ENCODE measurements at places on chromosomes 7 and 10.

- DNase-seq, result no peak
These were observed 72.7 kb downstream of the RGS10 start for GRCh38 chr10:119469846-119470245.

GRCh38 chr7:100803398-100804161, 23.7 kb downstream of the EPHB4 start:
- DNase-seq, result peak; percentile 91

DNA sequence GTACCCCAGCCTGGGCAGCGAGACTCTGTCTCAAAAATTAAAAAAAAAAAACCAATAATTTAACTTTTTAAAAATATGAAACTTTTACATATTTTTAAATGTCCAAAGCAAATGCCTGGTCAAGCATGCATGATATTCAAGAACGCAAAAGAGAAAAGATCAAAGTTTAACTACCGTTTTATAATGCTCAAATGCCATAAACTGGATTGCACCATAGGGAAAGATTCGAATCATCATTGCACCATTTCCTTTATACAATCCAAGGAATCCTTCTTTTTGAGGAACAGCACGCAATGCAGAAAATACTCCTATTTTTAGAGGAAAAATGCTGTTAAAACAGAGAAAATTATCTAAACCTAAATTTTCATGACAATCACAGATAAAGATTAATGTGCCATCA, 20.9 kb downstream of the SLC25A16 start:
- no peak for DNase-seq

DNA sequence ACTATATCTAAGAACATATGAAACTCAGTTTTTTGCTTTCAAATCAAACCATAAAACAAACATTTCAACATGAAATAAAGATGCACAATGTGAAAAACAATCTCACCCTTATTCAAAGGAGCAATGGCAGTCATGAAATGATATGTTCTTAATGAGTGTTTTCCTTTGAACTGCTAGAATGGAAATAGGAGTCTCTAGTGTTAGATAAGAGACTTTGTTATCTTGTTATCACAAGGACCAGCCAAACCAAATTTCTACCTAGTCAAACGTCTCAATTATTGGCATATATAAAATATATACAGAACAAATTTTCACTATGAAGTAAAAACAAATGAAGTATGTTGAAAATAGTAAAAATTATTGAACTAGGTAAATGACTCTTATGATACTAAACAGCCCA, 1.2 kb downstream of the VPS41 start:
- no peak for DNase-seq

DNA sequence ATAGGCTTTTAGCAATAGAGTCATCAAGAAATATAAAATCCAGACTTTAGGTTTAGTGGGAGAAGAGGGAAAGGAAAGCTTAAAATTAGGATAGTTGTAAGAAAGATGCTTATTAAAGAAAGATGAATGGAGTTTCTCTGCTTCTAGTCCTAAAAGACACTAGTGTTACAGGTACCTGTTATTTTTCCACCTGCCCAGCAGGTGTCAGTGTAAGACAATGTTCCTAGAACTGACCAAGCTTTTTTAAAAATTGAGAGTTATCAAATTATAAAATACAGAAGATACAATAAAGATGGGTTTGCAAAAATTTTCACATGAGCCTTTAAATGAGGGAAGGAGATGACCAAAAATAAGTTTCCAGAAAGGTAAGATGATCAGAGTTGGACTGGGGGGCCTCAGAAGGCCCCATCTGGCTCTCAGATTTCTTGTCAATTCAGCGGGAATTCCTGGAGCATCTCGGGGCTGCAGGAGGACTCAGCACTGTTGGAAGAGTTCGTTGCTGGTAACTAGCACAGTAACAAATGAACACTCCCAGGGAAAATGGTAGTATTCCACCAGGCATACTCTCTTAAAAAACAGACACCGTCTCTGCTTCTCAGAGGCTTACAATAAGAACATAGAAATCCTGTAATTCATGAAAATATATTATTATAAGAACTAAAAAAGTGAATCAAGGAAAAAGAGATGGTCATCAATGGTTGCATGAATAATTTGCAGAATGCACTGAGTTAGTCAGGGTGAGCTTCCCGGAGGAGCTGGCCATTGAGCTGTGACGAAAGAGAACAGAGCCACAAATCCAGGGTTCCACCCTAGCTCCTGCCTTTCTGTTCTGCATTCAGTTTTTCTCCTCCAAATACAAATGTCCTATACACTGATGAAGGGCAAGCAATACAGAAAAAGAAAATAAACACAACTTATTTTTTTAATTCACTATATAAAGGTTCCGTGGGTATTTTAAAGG, 71.8 kb upstream of the PIK3CG start:
- no peak for DNase-seq

DNA sequence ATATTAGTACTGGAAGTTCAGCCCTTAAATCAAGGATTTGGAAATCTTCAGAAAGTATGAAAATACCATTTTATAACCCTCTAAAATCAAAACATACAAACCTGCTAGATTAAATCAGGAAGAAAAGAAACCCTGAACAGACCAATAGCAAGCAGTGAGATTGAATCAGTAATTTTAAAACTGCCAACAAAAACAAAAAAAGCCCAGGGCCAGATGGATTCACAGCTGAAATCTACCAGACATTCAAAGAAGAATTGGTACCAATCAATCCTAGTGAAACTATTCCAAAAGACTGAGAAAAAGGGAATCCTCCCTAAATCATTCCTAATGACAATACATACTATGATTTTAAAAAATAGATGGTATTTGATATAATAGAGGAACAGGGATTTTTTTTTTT, 70.1 kb downstream of the MCU start:
- no peak for DNase-seq

- no peak for DNase-seq
These were observed 132.3 kb upstream of the ANK3 start for GRCh38 chr10:60521974-60522405.

DNA sequence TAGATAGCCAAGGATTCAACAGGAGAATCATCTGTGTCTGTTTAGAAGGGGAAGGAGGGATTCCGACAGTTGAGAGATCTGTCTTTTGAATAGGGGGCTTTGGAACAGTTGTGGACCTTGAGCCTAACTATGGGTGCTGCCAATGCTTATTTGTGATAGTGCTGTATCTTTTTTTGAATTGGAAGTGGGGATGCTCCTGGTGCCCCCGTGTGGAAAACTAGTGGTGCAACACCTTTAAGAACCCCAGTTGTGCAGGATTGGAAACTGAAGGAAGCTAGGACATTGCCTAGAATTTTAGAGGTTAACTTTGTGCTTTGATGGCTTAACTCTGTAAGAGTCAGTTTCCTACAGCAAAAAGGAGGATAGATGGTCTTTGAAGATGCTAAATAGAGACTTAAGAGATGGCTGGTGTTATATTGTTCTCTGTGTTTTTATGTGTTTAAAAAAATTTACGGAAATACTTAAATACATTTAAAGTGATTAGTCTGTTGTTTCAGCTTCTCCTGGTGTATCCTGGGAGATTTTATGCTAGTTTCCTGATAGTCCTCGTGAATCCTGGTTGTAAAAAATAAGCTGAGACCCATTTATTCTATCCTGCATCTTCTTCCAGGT, 69.3 kb downstream of the AP3M1 start:
- DNase-seq, result no peak

- DNase-seq, result no peak
These were observed 1.3 kb downstream of the ANKRD16 start for GRCh38 chr10:5888351-5888750.

GRCh38 chr7:55113760-55114540, 95.1 kb downstream of the EGFR start:
- DNase-seq, result no peak

DNA sequence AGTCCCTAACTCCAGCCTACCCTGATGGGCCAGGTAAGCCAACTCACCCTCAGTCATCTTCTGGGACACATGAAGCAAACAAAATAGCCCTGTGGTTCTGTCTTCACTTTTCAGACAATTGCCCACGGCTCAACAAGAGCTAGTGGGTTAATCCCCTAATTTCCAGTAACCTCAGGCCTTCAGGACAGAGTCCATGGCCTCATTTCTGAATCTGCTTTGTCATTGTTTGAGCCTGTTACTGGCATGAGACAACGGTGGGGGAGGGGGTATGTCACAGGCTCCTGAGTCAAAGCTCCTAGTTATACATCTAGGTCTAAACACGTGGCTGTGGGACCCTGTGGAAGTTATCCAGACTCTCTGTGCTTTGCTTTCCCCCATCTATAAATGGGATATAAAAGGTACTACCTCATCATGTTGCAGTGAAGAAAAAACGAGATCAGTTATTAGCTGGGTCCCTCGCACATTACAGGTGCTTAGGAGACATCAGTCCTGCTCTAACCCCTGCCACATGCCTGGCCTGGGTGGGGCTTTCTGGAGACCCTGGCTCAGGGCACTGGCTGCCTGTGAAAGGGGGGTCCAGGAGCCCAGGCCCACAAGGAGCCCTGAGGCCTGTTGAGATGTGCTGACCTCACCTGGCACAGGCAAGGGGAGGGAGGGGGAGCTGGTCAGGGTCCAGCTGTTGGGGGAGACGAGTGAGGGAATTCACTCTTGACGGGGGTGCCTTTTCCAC, 16.5 kb downstream of the MAT1A start:
- DNase-seq, result no peak

GRCh38 chr7:143967398-143967797, 12.8 kb downstream of the OR2F1 start:
- DNase-seq, result no peak

GRCh38 chr7:30634193-30634626, 39.5 kb downstream of the GARS1 start:
- no peak for DNase-seq

- DNase-seq, result peak; percentile 95
These were observed at the start of gene PDLIM1 for GRCh38 chr10:95290461-95291364. TSS of gene PDLIM1 (minus strand) at chr10:95291003. CDS start at chr10:95290915, 88 bp downstream.

DNA sequence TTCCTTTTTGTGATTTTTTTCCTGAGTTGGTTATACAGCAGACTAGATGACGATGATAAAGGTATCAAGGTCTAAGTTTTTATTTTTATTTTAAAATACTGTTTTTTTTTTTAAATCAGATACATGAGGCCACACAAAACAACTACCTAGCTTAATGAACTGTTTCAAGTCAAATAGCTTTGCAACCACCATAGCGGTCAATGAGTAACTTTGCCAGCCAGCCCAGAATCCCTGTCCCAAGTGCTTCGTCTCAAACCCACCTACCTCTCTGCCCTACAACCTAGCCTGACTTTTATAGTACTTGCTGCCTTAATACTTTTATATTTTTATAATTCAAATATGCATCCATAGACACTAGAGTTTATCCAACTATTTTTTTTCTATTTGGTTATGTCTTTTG, 676.5 kb downstream of the NRG3 start:
- DNase-seq, result no peak

- DNase-seq, result no peak
These were observed 203.9 kb downstream of the NXPH1 start for GRCh38 chr7:8637322-8637721.

GRCh38 chr7:69791739-69792138, 193.5 kb downstream of the AUTS2 start:
- no peak for DNase-seq

DNA sequence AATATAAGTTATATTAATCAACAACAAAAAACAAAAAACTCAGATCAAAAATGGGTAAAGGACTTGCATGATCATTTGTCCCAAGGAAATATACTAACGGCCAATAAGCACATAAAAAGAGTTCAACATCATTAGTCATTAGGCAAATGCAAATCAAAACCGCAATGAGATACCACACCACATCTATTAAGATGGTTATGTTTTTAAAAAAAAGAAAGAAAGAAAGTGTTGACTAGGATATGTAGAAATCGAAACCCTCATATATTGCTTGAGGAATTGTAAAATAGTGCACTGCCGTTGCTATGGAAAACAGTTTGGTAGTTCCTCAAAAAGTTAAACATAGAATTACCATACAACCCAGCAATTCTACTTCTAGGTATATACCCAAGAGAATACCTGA, 39.4 kb upstream of the CTNNA3 start:
- DNase-seq, result no peak

- DNase-seq, result no peak
These were observed 18.4 kb upstream of the KLF6 start for GRCh38 chr10:3803295-3803926.

DNA sequence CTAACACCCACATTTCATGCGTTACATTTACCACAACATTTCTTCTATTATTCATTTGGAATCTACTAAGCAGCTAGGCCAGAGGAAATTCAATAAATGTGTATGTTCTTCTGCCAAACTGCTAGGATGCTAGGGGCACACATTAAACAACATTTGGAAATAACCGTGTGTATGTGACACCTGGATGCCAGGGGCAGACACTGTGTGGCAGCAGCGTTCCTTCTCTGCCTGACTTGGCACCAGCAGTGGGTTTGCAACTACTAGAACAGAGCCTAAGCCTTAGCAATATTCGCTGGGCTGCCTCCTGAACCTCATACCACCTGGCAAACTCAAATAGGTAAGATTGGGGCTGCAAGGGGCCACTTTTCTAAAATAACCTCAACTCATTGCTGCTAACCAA, 182.1 kb downstream of the CHCHD3 start:
- DNase-seq, result no peak

DNA sequence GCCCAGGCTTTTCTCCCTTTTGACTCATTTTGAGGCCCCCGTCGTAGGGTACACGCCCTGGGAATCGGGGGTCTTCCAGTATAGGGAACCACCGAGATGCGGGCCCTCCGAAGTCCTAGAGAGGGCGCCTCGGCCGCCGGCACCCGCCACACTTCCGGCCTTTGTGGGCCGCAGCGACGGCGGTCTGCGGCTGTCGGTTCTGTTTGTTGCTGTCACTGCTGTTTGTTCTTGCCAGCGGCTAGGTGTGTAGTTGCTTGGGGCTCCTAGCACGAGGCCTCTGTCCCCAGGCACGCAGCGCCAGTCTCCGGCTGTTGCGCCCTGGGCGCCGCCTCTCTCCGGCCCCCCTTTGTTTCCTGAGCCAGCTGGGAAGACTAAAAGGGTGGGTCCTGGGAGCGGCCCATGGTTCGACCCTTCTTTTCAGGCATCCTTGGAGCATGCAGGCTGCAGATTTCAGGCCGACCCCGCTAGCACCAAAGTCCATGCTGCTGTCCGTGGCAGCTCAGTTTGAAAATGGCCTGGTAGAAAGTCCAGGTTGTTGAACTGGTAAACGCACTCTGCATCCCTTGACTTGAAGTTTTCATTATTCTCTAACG, 17.8 kb upstream of the ZKSCAN1 start:
- DNase-seq, result no peak

- no peak for DNase-seq
These were observed 759.9 kb downstream of the IPMK start for GRCh38 chr10:57507788-57508187.

- peak; percentile 27 for DNase-seq
These were observed 139.2 kb downstream of the ETV1 start for GRCh38 chr7:13850185-13850752.

DNA sequence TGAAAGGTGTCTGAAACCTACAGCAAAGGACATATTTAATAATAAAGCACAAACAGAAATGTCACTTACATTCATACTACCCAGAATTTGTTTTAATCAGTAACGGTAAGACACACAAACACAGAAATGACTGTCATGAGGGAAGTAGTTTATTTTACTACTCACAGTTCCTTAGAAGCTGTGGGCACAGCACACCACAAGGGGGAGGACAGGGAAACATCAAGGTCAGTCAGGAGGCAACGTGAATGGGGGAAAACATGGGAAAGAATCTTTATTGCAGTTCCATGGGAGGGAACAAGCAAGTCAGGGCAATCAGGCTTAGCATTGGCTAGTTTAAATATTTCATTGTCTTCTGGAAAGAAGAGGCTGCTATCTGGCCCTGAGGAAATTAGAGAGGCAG, 123.8 kb upstream of the PDSS1 start:
- DNase-seq, result no peak

- no peak for DNase-seq
These were observed 549.0 kb upstream of the LRRN3 start for GRCh38 chr7:110541962-110542361.

- DNase-seq, result no peak
These were observed 189.2 kb downstream of the PLPP4 start for GRCh38 chr10:120646159-120646732.

Data from lower leg skin (tissue), 4 donors.